HCEC 1CT (cell line): ENCODE measurements at places on chromosomes 4 and X.

GRCh38 chr4:170017252-170017651, 8.9 kb downstream of the MFAP3L start:
- no peak for DNase-seq

DNA sequence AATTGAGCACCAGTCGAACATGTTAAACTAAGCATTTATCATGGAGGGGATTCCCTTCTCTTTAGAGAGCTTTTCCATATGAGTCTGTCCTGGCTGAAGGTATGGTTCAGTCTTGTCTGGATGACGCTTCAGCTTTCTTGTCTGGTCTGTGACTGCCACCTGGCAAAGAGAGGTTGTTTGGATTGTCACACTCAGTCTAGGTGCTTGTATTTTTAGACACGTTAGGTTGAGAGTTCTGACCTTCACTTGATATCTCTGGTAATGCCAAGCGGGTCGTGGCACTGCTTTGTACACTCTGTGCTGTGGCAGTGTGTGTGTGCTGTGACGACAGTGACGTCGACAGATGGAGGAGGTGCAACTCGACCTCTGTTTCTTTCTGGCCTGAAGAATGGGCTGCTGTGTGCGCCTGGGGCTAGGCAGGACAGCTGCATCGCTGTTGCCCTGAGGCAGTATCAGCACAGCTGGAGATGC, 12.6 kb downstream of the NOCT start:
- DNase-seq: no peak

- no peak for DNase-seq
Measured at GRCh38 chr4:109094056-109094455, 208.4 kb downstream of the COL25A1 start.

DNA sequence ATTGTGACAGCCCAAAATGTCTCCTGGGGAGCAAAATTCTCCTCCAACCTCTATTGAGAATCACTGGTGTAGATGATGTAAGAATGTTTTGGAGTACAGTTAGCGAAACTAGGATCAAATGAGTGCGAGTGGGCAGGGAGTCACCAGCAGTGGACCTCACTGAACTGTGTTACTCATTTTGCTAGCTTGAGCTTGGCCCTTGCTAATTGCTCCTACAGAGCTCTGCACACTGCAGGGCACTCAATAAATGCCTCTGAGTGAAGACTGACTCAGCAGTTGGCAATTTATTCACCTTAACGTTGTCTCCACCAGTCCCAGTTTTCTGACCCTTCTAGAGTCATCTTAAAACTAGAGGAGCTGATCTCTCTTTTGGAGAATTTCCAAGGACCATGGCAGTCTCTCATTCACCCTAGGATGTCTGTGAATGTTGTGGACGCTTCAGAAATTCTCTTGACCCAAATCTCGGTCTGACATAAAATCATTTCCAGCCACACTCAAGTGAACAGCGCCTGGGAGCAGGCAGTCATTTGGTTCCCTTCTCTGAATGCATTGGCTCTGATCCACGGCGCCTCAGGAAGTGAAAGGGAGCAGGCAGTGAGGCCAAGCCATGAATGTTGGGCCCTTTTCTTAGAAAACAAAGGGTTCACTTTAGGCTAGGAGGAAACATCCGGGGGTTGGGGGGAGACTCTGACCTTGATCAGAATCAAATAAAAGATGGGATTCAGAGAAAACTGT, 148.1 kb downstream of the NWD2 start:
- DNase-seq: no peak

DNA sequence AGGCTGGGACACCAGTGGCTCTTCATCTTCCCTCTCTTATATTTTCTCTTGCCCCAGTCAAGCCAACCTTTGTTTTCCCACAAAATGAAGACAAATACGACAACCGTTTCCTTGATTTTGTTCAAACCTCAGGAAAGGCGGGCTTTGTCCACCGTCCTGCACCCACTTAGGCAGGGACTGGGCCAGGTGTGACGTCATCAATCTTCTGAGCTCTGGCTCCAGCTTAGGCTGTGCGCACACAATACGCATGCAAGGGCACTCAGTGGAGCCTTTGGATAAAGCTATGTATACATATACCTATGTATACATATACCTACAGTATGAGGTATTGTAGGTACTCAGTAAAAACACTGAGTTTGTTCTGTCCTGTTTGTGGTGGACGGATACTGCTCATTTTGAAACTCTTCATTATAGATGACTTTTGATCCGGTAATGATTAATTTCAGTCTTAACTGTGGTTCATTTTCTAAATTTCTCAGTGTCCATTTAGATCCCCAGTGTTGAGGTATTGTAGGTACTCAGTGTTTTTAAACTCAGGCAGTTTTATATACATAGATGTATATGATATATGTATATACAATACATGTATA, 194.9 kb downstream of the MGST2 start:
- no peak for DNase-seq

DNA sequence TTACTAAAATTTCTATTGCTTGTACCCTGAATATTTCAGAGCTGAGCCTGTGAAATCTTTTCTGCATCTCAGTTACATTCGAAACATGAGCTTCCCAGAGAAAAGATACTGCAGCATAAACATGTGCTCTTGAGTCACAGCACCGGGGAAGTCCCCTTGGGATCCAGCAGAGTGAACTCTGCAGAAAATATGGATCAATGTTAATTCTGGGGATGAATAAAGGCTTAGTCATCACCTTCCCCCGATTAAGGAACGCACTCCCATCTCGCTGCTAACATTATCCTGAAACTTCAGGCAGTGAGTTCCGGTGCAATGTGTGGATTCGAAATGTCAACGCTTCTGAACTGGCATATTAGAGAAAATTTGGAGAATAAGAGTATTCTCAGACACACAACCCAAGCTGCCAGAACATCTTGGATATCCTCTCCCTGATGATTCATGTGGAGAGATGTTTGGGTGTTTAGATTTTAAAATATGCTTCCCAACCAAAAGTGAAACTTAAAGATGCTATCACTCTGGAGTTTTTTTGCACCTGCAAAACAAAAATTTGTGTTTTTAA, 90.8 kb downstream of the IRF2 start:
- DNase-seq: peak; percentile 90

- DNase-seq: no peak
Measured at GRCh38 chr4:140684314-140684713, 71.9 kb downstream of the TBC1D9 start.

DNA sequence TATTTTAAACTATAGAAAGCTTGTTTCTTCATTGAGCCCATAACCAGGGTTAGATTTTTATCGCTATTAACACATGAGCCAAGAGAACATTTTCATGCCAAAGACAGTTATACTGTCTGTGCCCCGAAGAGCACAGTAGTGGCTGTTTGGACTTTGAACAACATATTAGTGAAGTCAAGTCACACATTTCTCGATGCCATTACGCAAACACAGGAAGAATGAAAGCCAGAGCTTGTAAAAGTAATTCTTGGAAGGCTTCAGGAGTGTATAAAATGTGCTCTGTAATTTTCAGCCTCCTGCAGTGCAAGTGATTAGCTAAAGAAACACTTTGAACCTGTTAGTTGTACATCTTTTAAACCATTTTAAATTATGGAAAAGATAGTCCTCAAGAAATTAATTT, 590.7 kb upstream of the PITX2 start:
- no peak for DNase-seq

GRCh38 chrX:42463706-42464490, 314.1 kb downstream of the PPP1R2C start:
- no peak for DNase-seq

- DNase-seq: no peak
Measured at GRCh38 chr4:16136827-16137226, 53.0 kb upstream of the PROM1 start.

DNA sequence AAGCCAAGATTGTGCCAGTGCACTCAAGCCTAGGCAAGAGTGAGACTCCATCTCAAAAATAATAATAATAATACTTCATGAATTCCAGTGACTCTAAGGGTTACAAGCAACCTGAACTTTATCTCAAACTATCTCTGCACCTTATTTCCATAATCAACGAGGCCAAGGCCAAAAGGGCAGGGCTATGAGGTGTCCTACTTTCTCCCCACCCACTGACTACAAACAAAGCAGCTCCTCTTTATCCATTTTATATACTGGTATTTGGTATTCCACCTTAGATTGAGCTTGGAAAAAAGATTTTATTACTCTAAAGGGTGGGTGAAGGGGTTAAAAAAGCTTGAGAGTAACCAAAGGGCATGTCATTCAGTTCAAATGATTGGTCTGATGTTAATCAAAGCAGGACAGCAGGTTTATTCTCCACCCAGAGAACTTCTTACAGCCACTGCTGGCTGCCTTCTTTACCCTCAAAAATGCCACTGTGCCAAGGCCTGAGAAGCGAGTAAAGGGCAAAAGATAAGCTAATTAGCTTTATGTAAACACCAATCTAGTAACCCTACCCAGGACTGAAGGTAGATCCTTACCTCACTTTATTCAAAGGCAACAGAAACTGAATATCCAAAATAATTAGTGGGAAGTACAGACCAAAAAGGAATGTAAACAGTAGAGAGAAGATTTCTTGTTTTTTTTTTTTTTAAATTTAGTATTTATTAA, 28.2 kb downstream of the APOO start:
- no peak for DNase-seq

- DNase-seq: no peak
Measured at GRCh38 chr4:7779432-7779768, 160.3 kb downstream of the AFAP1 start.

DNA sequence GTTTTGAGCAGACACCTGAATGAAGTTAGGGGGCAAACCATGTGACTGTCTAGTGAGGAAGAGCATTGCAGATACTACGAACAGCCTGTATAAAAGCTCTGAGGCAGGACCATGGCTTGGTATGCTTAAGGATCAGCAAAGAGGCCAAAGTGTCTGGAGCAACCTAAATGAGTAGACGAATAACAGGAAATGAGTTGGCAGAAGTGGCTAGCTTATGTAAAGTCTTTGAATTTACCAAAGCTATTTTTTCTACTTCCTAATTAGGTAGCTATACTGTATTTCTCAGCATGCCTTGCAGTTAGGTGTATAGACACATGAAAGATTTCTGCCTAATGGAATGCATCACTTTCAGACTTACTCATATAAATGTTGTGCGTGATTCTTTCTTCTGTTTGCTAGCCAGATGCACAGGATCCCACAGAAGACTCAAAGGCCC, 9.3 kb upstream of the GPRIN3 start:
- peak; percentile 78 for DNase-seq

GRCh38 chrX:52353838-52354237, 15.0 kb upstream of the XAGE2 start:
- DNase-seq: no peak

- no peak for DNase-seq
Measured at GRCh38 chr4:13522282-13523104, 21.8 kb downstream of the NKX3-2 start.

GRCh38 chr4:162661913-162662312, 498.1 kb upstream of the FSTL5 start:
- no peak for DNase-seq

GRCh38 chrX:155841232-155841631, 39.9 kb upstream of the VAMP7 start:
- DNase-seq: no peak

- no peak for DNase-seq
Measured at GRCh38 chr4:14043203-14043602, 415.7 kb upstream of the BOD1L1 start.

DNA sequence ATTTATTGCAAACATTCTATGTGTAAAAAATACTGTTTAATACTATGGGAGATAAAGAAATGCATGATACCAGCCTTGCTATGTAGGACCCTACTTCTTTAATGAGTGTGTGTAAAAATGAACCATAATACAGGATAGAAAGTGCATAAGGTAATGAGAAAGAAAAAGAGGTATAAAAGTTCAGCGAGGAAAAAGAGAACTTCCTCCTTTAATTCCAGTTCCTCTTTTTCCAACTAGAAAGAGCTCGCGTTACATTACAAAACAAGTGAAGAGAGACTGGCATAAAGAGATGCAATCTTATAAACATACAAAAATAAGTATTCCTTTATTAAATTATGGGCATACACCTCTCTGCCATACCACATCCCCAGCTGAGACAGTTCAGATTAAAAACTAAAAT, 77.4 kb downstream of the ANKRD17 start:
- DNase-seq: no peak

DNA sequence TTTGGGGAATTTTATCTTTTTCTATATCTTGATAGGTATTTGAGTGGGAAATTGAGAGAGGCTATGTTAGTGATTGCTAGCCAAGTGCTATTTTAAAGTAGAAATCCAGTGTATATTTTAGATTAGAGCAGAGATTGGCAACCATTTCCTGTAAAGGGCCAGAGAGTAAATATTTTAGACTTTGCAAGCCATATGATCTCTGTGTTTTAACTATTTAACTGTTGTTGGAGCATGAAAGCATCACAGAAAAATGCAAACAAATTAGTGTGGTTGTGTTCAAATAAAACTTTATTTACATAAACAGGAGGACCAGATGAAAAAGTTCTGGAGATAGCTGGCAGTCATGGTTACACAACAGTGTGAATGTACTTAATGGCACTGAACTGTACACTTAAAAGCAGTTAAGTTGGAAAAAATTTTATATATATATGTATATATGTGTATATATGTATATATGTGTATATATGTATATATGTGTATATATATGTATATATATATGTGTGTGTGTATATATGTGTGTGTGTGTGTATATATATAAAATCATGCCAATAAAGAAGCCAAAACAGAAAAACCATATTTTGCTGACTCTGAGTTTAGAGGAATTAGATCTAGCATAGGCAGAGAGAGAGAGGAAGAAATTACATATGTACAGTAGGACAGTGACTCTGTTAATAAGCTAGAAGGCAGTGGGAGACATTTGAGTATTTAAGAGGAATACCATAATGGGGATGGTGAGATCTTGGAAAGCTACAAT, 83.4 kb downstream of the TMEM164 start:
- DNase-seq: peak; percentile 52

DNA sequence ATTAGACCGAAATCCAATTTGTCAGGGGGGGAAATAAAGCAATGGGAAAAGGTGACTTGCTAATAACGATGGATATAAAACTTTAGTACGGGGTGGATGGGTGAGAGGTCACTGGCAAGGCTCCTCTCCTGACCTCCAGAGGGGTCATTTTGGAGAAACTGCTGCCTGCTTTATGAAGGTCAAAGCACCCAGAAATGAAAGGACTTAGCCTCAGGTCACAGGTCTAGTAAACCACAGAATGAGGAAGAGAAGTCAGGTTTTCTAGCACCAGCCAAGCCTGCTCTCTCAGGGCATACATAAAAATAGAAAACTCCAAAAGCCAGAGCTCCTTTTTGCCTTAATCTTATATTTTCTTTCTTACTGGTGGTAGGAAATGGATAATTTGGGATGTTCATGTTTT, 134.2 kb downstream of the SHROOM3 start:
- DNase-seq: no peak

GRCh38 chr4:83189631-83190136, 75.2 kb upstream of the PLAC8 start:
- DNase-seq: no peak
